Cerebellum (tissue), 4 donors: ENCODE measurements at places on chromosomes 3 and 15. TPM values are rescaled to one million over a fixed set of nuclear protein-coding genes. Genes with fewer than 3 reads are reported as not detected.

- no peak for DNase-seq
These were observed 3.4 kb downstream of the ANKRD28 start for GRCh38 chr3:15794303-15794771.

GRCh38 chr3:147616998-147617619, 207.9 kb downstream of the ZIC1 start:
- DNase-seq, result no peak

- DNase-seq, result no peak
These were observed 66.0 kb downstream of the SPTSSB start for GRCh38 chr3:161305095-161305991.

- DNase-seq, result peak; percentile 28
These were observed 281.4 kb downstream of the ADAMTS17 start for GRCh38 chr15:100060276-100060926.

- DNase-seq, result no peak
These were observed 373.3 kb upstream of the RBMS3 start for GRCh38 chr3:28907616-28908015.

DNA sequence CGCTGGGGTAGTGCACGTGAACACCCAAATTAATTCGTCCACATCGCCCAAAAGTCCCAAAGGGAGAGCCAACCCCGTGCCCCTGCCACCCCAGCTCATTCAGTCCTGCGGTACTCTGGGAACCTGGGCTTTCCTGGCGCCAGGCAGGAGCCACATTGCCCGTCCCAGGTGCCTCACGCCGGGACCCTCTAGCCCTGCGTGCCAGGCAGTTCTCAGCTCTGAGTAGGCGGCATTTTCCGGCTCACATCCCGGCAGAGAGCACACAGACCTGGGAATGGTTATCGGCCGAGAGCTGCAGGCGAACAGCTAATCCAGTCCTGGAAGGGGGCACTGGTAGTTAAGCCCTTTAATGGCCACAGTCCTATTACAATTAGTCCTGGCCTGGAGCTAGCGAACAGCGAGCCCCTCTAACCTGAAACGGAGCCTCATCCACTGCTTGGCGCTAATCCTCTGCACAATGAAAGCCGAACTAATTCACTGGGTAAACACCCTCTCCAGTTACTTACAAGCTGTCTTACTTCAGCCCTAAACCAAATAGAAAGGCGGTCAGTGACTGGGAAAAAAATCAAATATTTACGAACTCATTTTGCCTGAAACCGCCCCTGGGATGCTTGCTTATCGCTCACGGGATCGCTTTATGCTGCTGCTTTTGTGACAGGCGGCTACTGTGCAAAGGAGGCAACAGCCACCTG, 254.6 kb upstream of the SOX14 start:
- DNase-seq, result no peak

- no peak for DNase-seq
These were observed 42.8 kb upstream of the NSMCE3 start for GRCh38 chr15:29312387-29312786.

GRCh38 chr3:11643201-11643603, 513 bp downstream of the VGLL4 start:
- no peak for DNase-seq

DNA sequence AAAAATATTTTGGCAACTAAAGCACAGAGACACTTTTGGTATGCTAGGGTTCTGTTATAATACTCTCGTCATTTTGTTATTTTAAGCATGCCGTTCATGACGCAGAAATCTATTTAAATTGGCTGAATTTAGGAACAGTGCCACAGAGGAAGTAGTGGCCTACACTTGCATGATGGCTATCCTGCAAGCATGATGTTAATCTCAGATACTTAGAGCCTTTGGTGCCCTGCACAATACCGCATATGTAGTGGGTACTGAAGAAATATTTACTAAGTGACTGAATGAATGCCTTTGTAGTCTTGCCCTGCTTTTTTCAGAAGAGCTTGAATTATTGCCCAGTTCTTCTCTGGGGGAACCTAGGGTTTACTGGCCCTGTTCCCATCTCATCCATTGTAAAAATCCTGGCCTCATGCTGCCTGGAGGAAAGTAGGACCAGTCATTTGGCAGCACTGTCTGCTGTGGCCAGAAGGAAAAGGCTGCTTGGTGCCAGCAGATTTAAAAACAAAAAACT, 79.0 kb downstream of the SERPINI1 start:
- DNase-seq, result peak; percentile 82

ZNF660 gene
- total RNA-seq, result 18.8 TPM

SLC2A2 gene
- total RNA-seq, result not detected

MTMR10 gene
- 16.1 TPM for total RNA-seq

DUOXA1 gene
- total RNA-seq, result not detected

KNG1 gene
- not detected for total RNA-seq

STAC gene
- 18.2 TPM for total RNA-seq
